ENCODE measurements at places on chromosomes 2 and 18.
A peak's percentile ranks its signal among the peaks of the same experiment; 100 is the strongest.

DNA sequence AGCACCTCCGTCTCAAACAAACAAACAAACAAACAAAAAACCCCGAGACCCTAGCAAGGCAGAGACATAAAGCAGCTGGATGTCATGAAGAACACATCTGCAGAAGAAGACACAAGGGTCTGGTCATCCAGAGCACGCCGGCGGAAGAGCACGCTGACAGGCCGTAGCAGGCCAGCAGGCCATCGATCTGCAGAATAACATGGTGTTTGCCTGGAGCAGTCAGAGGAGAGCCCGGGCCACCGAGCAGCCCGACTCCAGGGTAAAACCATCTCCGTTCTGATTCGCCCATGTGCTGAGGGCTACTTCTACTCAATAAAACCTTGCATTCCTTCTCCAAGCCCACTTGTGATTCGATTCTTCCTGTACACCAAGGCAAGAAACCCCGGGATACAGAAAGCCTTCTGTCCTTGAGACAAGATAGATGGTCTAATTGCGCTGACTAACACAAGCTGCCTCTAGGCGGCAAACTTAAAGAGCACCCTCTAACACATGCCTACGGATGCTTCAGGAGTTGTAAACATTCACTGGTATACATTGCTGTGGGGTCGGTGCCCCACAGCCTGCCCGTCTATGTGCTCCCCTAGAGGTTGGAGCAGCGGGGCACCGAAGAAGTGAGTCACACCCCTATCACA is 549.8 kb upstream of the NRXN1 start:
- DNase-seq: no peak

- DNase-seq: peak; percentile 37
These were observed 31.0 kb upstream of the SLC3A1 start for GRCh38 chr2:44244135-44244871.

GRCh38 chr2:236976266-236977062 is 109.2 kb upstream of the COPS8 start:
- DNase-seq: no peak

DNA sequence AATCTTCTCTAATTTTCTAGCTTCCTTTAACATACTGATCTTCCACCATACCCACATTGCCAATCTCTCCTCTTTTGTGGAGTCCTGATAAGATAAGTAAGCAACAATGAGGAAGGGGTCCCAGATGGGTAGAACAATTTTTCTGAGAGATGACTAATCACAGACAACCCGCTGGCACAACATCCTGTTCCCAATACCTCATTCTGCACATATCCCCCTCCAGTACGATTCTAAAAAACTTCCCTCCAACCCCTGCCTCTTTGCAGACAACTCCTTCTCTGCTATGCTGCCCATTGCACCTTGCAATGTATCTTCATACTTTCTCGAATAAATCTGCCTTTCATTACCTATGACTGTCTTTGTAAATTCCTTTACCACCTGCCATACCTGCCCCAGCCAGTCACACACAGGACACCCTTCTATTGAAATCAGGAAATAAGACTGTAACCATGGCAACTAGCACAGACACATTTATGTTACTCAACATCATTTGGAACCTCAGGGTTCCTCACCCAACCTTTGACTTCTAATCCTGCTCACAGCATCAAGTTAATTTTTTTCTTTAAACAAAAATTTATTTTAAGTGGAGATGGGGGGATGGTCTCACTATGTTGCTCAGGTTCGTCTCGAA is 7.4 kb upstream of the EXOC6B start:
- DNase-seq: no peak

- DNase-seq: no peak
These were observed 75.8 kb downstream of the SUCLG1 start for GRCh38 chr2:84383271-84383670.

DNA sequence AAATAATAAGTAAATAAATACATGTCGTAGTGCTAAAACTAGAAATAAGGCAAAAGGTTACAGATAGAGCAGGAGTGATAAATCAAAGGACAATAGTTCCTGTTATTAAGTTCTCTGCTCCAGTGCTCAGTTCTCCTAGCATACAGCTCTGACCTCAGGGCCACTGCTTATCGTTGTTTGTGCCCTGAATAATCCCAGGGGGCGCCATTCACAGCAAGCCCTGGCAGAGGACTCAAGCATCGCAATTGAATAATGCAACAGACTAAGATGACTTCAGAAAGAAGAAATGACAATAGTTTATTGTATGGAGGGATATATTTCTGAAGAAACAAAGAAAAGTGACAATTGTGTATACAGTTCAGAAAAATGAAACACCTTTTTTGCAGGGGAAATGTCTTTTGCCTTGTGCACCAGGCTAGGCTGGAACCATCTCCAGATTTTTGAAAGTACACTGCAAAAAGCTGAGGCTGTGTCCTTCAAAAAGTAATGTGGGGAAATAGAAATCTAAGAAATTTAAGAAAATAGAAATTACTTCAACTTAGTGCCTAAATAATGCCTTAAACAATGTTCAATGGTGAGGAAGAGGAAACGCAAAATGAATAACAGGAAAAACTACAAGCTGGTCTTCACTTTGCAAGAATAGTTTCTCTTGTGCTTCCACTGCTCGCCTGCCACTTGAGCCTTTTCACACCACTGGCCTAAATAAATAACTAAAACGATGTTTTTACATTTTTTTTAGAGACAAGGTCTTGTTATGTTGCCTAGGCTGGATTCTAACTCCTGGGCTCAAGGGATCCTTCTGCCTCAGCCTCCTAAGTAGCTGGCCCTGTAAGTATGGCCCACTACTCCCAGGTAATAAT is 19.0 kb upstream of the CCNYL1 start:
- DNase-seq: no peak

DNA sequence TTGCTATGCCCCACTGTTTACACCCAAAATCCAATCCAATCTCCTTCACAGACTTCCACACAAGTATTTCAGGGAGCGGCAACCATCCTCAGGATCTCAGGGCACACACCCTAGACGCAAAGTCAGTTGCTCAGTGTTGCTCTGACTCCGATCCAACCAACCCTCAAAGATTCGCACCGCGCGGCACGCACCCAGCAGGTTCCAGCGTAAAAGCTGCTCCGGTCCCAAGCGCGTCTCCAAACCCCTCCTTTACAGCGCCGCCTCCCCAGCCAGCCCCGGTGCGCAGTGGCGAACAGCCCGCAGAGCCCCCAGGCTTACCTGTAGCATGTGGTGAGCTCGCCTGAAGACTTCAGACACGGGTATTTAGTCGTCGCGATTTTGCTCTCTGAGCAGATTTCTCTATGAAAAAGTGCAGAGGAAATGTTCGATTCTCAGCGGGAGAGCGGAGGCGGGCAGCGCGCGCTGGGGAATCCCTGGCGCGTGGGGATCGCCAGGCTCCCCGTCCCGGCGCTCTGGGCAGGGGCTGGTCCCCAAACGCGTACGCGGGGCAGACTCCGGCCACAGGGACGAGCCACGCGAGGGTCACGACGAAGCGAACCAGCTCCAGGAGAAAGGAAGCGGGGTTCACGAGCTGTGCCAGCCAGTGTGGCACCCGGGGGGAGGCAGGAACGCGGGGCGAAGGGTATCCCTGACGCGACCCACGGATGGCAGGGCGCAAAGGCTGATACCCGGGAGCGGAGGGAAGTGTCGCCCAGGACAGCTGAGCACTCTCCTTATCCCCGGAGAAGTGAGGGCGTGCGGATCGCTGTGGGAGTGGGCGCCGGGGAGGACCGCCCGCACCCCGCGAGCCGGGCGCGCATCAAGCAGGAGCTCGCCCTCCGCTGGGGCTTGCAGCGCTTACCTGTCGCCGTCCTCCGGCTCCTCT is 650 bp downstream of the CCBE1 start:
- DNase-seq: no peak

GRCh38 chr2:58649756-58650155 is 408.6 kb upstream of the FANCL start:
- no peak for DNase-seq

- no peak for DNase-seq
These were observed 52.9 kb downstream of the REL start for GRCh38 chr2:60934165-60934722.

GRCh38 chr18:11980494-11981191 is 664 bp upstream of the IMPA2 start:
- DNase-seq: peak; percentile 98

- no peak for DNase-seq
These were observed 560.2 kb upstream of the LRATD1 start for GRCh38 chr2:14072338-14072737.

DNA sequence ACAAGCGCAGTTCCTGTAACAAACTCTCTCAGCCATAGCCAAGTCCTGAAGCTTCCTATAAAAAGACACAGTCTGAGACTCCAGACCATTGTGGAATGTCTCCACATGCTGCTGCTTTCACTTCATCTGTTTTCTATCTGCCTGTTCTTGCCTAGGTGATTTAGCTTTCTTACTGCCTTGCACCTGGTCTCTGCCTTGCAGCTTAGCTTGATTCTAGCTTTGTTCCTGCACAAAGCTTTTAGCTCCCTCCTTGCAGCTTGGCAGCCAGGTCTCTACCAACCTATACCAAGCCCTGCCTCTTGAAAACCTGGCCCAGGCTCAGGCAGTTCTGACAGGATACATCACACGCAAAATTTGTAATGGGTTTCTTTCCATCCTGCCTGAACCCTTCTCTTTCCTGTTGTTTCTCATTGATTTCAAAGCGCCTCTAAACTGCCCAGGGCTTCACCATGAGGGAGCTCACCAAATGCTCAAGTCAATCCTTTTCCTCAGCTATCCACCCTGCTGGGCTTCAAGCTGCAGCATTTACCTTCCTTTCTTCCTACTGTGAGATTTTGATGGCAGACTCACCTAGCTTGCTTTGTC is 941.3 kb upstream of the NXPH2 start:
- no peak for DNase-seq

DNA sequence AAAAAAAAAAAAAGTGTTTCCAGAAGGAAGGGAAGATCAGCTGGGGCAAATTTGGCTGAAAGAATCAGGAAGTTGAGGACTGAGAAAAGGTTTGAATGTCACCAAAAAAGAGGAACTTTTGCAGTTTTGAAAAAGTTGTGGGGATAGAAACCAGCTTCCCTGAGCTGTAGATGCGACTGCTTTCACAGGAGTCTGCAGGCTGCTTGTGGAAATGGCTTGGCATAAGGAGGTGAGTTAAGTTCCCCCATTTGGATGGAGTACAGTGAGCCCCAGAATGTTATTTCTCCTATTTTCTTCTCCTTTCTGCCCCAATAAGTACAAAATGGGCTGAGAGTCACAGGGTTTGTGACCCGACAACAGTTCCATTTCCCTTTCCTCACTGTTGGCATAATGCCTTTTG is 16.5 kb upstream of the ME2 start:
- DNase-seq: no peak

DNA sequence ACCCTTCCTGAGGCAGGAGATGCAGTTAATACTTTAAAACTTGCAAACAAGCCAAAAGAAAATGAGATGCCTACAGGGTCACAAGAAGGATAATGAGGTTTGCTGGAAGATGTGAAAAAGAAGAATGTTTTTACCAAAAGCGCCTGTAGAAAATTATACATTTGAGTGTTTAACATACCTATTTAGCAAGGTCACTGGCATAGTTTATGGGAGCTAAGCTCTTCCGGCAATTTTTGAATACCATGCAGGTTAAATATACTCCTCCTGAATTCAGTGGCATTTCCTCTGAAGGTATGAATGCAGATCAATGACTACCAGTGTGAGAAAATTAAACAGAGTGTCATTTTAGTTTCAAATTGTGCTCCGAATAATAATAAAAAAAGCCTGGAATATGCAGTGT is 21.2 kb upstream of the MAP3K20 start:
- no peak for DNase-seq

DNA sequence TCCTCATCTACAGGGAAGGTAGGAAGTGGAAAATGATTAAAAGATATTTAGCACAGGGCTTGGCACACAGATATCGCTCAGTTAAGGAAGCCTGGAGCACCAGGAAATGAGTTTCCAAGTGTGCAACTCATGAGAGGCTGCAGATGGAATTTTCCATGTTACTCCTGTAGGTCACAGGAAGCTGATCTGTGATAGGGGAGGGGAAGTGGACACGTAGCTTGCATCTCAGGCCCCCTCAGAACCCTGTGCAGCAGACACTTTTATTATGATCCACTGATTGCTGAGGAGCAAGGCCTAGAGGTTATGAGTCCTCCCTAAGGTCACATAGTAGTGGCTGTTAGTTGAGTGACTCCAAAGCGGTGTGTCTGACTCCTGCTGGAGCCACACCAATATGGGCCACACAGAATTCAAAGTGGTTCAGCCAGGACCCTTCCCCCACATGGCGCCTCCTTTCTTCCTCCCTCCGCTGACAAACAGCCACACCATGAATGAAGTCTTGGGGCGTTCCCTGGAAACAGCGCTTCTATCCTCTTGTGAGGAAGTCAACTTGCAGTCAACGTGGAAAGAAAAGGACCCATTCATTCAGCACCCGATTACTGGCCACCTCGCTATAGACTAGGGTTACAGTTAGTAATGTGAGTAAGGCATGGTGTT is 21.5 kb downstream of the DYSF start:
- no peak for DNase-seq

DNA sequence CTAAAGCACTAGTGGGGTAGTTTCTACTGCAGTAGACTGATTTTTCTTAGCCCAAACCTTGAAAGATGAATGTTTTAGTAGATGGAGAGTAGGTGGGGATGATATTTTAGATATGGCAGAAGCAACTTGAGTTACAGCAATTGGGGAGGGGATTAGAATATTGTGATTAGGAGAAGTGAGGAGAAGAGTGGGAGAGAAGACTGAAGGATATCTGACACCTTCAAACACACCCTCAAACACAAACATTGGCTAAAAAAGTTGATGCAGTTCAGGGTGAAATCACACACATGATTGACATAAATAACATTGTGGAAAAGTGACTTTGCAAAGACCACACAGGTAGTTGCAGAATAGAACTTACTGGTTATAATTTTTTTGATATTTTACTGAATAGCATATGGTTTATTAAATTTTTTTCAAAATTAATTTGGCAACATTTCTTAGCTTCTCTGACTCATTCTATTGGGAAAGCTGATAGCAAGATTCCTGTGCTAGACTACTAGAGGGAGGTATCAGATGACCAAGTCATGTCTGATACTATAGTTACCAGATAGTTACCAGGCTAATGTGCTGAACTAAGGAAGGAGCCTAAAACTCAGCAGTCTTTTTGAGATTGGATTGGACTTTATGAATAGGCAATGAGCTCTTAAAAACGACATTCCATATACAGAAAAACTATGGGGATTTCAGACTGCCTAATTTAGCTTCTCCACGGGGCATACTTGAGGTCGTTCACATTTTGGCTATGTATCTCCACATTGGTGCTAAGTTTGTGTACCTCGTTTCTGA is 73.0 kb downstream of the ACTR3 start:
- DNase-seq: no peak
